ENCODE measurements at places on chromosomes 3 and 15. TPM values are rescaled to one million over a fixed set of nuclear protein-coding genes. Genes with fewer than 3 reads are reported as not detected.

DUOX1 gene
- total RNA-seq = not detected

SGO1 gene
- total RNA-seq = 34.5 TPM

GHSR gene
- total RNA-seq = not detected

CHL1 gene
- not detected for total RNA-seq

FAH gene
- total RNA-seq = 34.6 TPM

ZNF619 gene
- total RNA-seq = 13.3 TPM
